ENCODE measurements at places on chromosomes 7 and 10. TPM values are rescaled to one million over a fixed set of nuclear protein-coding genes. Genes with fewer than 3 reads are reported as not detected.

DNA sequence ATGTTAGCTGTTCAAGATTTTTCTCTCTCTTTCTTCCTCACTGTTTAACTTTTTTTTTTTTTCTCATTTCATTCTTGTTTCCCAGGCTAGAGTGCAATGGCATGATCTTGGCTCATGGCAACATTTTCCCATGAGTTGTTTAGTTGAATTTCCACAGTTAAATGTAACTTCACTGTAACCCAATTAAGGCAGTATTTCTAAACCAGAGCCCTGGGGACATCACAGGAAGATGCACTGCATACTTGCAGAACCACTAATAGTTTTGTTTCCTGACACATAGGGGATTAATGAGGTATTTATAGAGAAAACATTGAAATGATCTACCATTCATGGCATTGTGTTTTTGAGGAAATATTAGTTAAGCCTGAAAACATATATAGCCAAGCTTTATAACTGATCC, 795.6 kb upstream of the GHITM start:
- DNase-seq = no peak

DNA sequence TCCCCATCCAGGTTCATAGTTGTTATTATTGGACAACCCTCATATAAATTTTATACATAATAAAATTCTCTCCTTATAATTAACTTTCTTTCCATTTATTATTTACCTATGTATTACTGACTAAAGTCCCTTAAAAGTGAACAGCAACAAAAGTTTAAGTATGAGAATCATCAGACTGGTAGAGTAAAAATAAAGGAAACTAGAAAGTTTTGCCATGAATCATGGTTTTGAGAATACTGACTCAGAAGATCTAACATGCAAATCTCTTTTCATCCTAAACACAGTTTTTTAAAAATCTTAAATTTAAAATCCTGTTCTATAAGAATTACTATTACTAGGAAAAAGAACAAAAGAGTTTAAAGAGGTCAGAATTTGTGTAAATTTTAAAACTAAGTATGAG, 32.1 kb downstream of the HERC4 start:
- DNase-seq = no peak

Gene CPEB3
- 5.6 TPM for total RNA-seq

GRCh38 chr10:14048930-14049613, 281.7 kb downstream of the FRMD4A start:
- no peak for DNase-seq

GRCh38 chr10:79327090-79327457, 20.2 kb upstream of the PPIF start:
- DNase-seq = no peak

Gene BET1
- total RNA-seq = 30.8 TPM

- no peak for DNase-seq
Observed at GRCh38 chr7:105216786-105217185, 171.9 kb downstream of the SRPK2 start.

DNA sequence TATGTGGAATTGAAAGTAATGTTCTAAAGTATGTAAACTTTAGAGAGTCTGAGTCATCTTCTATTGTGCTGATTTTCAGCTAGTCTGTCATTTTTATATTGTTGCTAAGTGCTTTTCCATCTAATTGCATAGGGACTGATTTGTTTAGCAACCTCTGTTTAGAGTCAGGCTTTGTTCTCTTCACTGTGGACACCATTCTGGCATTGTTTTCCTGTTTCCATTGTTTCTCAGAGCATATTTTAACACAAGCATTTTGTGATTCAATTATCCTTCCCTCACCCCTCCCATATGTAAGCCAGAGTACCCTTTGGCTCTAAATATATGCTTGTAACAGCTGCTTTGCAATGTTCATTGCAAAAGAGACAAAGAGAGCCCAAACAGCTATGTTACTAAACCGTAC, 748.4 kb upstream of the PHF14 start:
- no peak for DNase-seq

Gene OGDHL
- total RNA-seq = 0.90 TPM

DNA sequence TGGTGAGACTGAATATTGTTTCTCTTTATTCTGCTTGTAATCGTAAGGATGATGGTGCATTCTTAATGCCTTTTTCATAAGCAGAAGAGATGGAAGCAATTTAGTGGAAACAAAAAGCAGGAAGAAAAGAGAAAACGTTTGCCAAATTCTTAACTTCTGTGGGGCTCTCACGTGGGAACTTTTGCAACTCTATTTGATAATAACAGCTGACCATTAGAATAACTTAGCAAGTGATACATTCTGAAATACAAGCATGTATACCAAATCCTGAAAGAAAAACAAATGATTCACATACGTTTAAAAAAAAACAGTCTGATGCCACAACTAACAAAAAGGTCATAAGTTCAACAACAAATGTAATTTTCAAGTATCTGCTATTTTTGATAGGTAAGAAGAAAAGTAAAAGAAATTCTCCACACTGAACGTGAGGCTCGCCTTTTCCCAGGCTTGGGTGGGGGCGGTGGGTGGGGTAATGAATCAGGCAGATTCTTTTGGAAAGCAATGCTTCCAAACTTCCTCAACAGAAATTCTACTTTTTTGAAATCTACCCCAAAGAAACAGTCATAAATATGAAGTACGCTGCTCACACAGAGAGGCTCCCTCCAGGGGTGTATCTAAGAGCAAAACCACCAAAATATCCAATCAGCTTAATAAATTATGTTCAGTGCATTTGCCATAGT, 446.2 kb upstream of the MGMT start:
- no peak for DNase-seq

Gene AKR1C3
- 19.3 TPM for total RNA-seq

- DNase-seq = no peak
Observed at GRCh38 chr7:157250605-157251228, 86.1 kb upstream of the DNAJB6 start.

DNA sequence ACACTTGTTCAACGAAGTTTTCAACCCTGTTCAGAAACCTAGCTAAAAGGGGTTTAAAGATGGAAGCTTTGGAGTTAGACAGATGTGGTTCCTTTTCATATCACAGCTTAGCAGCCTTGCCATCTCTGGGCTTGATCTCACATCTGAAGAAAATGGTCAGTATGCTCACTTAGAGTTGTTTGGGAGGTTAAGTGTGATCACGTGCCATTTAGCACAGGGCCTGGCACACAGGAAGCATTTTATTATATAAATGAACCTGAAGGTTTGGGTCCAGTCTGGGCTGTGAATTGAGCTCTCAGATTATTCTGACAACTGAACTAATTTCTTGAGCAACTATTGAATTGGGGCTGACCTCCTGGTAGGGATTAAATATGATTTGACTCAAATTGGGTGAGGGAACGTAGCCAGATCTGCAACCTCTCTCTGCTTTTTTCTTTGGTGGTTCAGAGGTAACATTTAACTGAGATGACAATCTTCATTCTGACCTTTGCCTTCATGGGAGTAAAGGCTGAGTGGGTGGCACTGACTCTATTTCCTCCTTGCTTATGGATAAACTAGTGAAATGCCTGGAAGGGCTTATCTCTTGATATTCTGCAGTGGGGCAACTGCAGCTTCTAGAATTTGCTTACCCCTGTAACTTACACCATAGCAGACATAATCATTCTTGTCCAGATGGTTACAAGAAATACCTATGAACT, 10.2 kb upstream of the HKDC1 start:
- DNase-seq = no peak

Gene FLNC
- 51.2 TPM for total RNA-seq

- no peak for DNase-seq
Observed at GRCh38 chr10:32065856-32066255, 9.6 kb upstream of the KIF5B start.

DNA sequence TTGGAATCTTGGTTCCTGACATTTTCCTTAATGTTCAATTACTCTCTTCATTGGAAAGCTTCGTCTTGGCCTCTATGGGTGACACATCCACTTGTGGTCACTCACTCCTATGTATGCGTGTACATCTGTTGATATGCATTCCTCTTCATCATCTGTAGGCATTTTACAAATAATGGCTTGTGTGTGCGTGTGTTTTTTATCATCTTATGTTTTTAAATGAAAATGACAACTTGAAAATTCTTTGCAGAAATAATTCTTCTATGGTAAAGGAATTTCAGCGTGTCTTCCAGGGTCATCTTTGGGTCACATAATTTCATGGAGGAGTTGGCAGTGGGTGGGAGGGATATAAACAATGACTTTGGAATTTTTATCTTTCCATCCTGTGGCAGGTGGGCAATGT, 925.1 kb downstream of the LRMDA start:
- DNase-seq = no peak

Gene OR2A12
- not detected for total RNA-seq

- DNase-seq = no peak
Observed at GRCh38 chr10:26887611-26888215, 27.0 kb upstream of the ABI1 start.

- DNase-seq = no peak
Observed at GRCh38 chr7:90455163-90456030, 14.0 kb upstream of the PTTG1IP2 start.

- DNase-seq = no peak
Observed at GRCh38 chr10:91339729-91340128, 70.4 kb upstream of the HECTD2 start.

Gene GATAD1
- 40.7 TPM for total RNA-seq

Gene ASAH2
- total RNA-seq = 4.1 TPM

Gene WNT16
- 0.12 TPM for total RNA-seq

Gene IFIT1B
- total RNA-seq = not detected

DNA sequence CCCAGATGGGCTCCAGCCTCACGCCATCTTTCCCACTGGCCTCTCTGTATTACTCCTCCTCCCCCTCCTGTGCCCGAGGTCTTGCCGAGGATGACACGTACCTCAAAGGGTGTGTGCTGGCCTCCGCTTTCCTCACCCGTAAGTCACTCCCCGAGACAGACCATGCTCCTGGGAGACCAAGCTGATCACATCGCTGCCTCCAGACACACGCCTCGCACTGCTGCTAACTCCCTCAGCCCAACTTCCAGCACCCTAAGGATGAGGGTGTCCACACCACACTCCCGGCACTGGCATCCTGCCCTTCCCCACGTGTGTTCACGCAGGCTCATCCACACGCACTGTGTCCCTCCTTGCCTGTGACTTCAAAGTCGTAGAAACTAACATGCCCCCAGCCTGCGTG, 24.0 kb downstream of the MAD1L1 start:
- no peak for DNase-seq

GRCh38 chr7:118005026-118005425, 131.8 kb upstream of the CTTNBP2 start:
- no peak for DNase-seq

DNA sequence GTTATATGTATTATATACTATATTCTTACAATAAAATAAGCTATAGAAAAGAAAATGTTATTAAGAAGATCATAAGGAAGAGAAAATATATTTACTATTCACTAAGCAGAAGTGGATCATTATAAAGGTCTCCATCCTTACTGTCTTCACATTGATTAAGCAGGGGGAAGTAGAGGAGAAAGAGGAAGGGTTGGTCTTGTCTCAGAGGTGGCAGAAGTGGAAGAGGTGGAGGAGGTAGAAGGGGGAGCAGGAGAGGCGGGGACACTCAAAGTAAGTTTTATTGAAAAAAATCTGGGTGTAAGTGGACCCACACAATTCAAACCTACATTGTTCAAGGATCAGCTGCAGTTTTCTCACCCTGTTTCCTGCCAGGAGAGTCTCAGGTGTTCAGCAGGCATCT, 28.9 kb upstream of the ERCC6 start:
- DNase-seq = no peak
